Right ventricle myocardium superior (tissue), 1 donor: ENCODE measurements at places on chromosomes 7 and 10.

GRCh38 chr7:150975536-150976319 is 2.4 kb downstream of the KCNH2 start:
- DNase-seq = peak; percentile 40

DNA sequence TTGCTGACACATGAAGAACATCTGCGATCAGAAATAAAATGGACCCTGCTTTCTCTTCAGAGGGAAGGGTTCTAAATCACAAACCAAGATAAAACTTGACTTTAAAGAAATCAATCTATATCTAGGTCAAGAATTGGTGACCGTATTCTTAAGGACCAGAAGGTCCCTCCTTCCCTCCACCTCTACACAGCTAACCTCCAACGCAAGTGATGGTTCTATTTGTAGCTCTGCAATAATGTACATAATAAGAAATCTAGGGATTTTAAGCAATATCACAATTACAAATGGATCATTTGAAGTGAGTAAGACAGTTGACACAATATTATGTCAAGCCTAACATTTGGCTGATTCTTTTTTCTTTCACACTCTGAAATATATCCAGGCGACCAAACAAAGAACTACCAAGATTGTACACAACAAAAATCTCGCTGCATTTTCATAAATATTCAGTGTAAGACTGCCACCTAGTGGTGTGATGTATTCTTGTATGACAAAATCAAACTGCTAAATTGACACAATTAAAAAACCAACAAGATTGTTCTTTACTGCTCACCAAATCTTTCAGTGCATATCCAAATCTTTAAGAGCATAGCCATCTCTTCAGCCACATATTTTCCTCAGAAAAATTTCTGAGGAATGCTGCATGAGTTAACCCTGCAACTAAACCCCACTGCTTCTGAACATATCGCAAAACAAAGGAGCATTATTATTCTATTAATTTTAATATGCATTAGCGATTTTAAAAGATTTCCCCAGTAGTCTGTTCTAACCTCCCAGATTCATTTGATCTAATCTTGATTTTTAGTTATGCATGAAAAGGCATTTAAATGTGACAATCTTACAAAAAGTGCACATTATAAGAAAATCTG is 44.5 kb downstream of the ICA1 start:
- no peak for DNase-seq

DNA sequence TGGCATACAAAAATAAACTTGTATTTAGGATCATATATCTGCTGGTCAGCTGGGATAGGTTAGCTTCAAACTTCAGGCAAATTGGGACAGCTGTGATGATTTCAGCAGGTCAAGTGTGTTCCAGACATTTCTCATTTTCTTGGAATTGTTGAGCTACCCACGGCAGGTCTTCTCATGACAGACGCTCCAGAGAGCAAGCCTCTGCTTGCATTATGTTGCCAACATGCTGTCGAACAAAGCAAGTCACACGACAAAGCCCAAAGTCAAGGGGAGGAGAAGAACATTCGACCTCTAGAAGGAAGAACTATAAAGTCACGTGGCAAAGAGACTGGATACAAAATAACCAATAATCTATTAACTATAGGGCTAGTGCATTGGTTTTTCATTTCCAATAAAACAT is 103.5 kb downstream of the RAB18 start:
- no peak for DNase-seq

DNA sequence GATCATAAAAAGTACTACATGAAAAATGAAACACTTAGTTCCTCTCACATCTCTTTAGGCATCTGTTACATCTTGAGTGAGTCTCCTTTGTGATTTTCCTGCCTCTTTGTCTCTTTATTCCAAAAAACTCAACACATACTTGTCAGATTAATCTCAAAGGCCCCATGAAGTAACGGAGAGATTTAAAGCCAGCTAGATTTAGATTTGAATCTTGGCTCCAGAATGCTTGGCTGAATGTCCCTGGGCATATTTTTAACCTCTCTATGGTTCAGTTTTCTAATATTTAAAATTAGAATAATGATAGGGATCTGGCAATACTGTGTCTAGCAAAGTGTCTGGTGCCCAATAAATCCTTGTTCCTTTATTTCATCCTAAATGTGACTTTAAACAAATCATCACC is 140.0 kb downstream of the DGKB start:
- DNase-seq = no peak

- no peak for DNase-seq
Observed at GRCh38 chr10:13492493-13493180, 36.2 kb downstream of the BEND7 start.

GRCh38 chr7:103764901-103765300 is 224.6 kb downstream of the RELN start:
- DNase-seq = no peak

- no peak for DNase-seq
Observed at GRCh38 chr7:48316768-48317167, 145.5 kb downstream of the ABCA13 start.

- DNase-seq = no peak
Observed at GRCh38 chr10:76080451-76080850, 649.0 kb downstream of the LRMDA start.

DNA sequence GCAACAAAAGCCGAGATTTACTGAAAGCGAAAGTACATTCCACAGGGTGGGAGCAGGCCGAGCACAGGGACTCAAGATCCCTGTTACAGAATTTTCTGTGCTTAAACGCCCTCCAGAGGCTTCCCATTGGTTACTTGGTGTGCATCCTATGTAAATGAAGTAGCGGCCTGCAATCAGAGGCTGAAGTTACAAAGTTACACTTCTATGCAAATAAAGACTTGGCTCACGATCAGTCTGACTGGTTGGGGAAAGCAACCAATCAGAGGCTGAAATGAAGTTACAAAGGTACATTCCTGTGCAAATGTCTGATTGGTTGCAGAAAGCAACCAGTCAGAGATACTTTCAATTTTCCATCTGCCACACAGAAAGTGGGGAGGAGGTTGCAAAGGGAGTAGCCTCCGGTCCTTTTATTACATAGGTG is 4.1 kb downstream of the ACBD7 start:
- DNase-seq = no peak

- DNase-seq = no peak
Observed at GRCh38 chr10:7365027-7365745, 45.6 kb downstream of the SFMBT2 start.
